ENCODE measurements at places on chromosomes 7 and 10. TPM values are rescaled to one million over a fixed set of nuclear protein-coding genes. Genes with fewer than 3 reads are reported as not detected.

Gene ENTPD1
- total RNA-seq: 7.1 TPM

Gene OR9A2
- not detected for total RNA-seq

GRCh38 chr10:20166096-20166675 is 350.0 kb downstream of the PLXDC2 start:
- no peak for DNase-seq

DNA sequence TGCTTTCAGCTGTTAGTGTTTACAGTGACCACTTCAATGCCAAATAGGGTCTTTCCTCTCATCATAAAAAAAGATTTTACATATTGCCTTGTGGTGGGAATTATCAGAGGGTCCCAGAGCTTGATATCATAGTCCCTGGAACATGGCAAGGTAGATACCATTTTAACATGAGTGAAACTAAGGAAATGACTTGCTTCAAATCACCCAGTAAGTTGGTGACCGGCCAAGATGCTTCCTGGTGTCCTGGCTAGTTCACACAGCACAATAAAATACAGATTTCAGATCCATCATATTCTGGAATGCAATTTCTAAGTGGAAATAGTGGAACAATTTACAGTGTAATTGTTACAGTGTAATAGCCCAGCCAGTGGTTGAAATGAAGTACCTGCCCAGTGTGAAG is 36.6 kb downstream of the CNNM1 start:
- DNase-seq: no peak

- peak; percentile 58 for DNase-seq
Measured at GRCh38 chr7:112869111-112869774, 79.0 kb upstream of the TMEM168 start.
